Activated T-helper 2 cell treated with anti-CD3 and anti-CD28 coated beads, Interferon-gamma antibody, Interleukin-2, Interleukin-4, amounts not matched to agents 10 μg/mL and 5 μg/mL and 100 μg/mL, durations not matched to agents 14 hours and 24 hours and 36 hours (primary cell): ENCODE measurements at places on chromosomes 12 and 14. TPM values are rescaled to one million over a fixed set of nuclear protein-coding genes. Genes with fewer than 3 reads are reported as not detected.

The ACOT6 gene
- total RNA-seq, result not detected in 2 replicates

The MAP1LC3B2 gene
- total RNA-seq, result 0.37 and 0.60 TPM in 2 replicates

The LYZ gene
- not detected in 2 replicates for total RNA-seq

The ADAM20 gene
- 0.25 and 0.39 TPM in 2 replicates for total RNA-seq

The TPH2 gene
- not detected in 2 replicates for total RNA-seq

The KRT73 gene
- total RNA-seq, result not detected in 2 replicates

The DCN gene
- not detected in 2 replicates for total RNA-seq

The RDH16 gene
- total RNA-seq, result 0.30 and 0.41 TPM in 2 replicates

The GPRC5A gene
- total RNA-seq, result not detected in 2 replicates

The DRAM1 gene
- 3.0 and 3.4 TPM in 2 replicates for total RNA-seq
